GM18507 (cell line): ENCODE measurements at places on chromosomes 13 and 19.

DNA sequence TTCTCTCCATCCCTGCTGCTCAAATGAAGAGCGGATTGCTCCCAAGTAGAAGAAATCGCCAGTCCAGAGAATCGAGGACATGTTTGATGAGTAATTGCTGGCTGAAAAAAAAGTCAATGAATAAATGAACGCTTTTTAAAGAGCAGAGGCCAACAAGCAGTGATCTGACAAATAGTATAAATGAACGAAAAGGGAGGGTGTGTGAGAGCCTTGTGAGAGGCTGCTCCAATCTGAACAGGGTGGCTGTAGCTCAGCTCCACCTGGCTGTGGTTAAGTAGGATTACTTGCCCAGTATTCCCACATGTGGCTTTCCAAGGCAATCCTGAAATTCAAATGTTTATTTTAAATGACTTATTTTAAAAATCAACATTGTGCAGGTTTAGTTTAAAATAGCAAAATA is 117.1 kb downstream of the TSHZ3 start:
- no peak for DNase-seq

- no peak for DNase-seq
These were observed 79.1 kb downstream of the ABCC4 start for GRCh38 chr13:95221971-95222732.

GRCh38 chr19:57633832-57634131 is 814 bp downstream of the ZNF211 start:
- DNase-seq: no peak

GRCh38 chr13:27942972-27943371 is 23.2 kb downstream of the PDX1 start:
- no peak for DNase-seq

- DNase-seq: no peak
These were observed 1416.6 kb upstream of the MIR17HG start for GRCh38 chr13:89930861-89931260.

GRCh38 chr19:1575323-1576241 is 7.5 kb upstream of the MEX3D start:
- no peak for DNase-seq

GRCh38 chr13:98285852-98286594 is 109.0 kb upstream of the RNF113B start:
- DNase-seq: no peak

DNA sequence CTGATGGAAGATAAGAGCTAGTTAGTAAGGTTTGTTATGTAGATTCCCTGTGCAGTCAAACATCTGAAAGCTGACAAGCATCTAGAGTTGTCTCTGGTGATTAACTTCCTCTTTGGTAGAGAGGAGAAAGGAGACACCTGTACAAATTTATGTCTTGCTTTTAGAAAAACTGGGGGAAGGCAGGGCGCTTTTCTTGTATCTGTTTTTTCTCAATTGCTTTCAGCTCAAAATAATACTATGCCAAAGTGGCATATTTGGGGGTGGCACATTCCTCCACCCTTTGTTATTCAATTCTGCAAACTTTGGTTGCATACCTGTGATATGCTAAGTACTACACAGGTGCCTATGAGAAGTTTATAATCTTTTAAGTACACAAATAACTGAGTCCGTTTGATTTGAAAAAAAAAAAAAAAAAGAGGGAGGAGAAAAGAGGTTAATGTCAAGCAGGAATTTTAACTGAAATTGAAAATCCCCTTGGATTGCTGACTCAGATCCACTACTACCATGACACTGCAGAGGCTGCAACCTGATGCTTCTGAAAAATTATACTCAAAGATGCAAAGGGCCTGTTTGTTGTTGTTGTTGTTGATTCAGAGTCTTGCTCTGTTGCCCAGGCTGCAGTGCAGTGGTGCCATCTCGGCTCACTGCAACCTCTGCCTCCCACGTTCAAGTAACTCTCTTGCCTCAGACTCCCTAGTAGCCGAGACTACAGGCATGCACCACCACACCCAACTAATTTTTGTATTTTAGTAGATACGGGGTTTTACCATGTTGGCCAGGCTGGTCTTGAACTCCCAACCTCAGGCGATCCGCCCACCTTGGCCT is 164.8 kb upstream of the NBEA start:
- no peak for DNase-seq

DNA sequence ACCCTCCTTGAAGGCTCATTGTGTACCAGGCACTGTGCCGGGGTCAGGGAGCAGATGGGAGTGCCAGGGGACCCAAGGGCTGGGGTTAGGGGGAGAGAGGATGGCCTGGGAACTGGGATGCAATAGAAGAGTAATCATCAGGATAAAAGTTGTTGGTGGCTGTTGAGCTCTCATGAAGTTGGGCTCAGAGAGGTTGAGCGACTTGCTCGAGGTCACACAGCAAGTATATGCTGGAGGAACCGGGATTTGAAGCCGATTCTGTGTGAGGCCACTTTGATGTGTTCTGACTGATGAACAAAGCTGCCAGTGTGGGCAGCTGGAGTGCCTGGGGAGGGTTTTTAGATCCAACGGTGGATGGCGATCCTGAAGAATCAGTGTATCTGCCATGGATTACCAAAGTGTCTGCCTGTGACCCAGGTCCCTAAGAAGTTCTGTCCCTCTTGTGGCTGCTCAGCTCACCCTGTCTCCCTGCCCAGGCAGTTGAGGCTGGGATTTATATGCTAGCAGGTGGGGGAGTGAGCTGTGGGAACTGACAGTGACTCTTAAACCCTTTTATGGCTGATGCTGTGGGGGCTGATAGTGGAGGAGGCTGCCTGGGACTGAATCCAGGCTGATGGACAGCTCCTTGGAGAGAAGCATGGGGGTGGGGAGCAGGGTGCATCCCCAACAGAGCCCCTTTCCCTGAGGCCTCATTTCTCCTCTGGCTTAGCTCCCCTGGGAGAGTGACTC is 8.3 kb downstream of the ARHGEF18 start:
- DNase-seq: no peak

DNA sequence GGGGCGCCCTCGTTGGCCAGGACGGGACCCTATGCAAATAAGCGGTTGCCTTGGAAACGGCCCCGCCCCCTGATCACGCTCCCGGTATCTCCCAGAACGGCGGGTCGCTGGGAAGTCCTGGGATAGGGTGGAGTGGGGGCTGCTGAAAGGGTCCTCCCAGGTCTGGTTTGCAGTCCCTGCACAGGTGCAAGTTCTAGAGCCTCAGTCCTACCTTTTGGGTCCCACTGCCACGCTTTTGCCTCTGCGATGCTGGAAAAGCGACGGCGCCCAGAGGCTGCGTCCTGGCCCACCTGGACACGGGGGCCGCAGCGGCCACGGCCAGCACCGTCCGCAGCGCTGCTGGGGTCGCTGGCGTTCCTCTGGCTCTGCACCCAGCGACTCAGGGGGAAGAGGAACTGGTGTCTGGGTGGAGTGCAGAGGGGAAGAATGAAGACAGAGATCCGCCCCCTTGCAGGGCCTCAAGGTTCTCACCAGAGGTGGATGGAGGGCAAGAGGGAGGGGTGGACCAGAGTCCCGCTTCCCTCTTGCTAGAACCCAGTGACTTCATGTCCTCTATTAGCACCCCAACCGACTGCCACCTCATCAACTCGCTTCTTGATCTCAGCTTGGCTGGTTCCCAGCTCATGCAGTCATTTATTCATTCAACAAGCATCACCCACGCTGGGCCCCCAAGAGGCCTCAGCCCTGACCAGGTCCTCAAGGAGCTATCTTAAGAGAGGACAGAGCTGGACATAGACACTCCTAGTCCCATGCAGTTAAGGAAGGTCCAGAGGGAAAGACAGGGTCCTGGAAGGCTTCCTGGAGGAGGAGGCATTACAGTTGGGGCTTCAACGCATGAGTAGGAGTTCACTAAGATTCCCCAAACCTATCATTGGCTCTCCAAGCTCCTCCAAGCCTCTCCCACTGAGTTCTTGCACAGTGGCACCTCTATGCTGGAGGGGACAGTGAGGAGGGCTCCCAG is at the start of gene LRRC25:
LRRC25 (minus strand) TSS at position 381 of the 961 bp plus-strand sequence. CDS start 659 bp downstream, outside the sequence.
- DNase-seq: no peak

DNA sequence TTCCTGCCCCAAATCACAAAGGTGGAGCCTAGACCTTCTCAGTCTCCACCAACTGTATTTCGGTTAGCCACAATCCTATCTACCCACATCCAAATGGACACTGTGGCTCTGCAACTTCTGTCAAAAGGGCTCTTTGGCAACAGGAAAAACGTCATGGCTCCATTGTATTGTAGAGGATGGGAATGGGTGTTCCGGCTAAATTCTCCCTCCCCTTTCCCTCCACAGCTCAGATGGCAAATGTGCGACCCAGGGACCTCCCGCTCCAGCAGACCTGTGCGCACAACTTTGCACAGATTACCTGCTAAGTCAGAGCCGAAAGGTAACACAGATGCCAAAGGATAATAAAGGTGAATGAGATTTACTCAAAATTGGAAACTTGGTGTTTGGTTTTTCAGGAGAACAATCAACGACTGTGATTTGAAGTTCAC is 968 bp upstream of the KL start:
- DNase-seq: no peak

DNA sequence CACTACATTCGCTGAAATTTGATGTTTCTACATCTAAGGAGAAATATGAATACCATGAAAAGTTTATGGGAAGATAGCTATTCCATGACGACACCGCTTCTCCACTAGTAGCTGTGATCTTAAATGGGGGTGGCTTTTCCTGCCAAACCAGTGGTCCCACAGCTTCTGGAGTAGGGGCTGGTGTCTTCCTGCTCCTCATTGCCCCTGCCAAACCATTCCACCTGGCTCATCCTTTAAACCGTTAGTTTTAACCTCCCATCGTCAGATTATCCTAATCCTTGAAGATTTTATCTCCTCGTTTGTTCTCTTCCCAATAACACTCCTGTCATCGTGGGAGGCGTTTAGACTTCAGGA is 568 bp upstream of the ZNF230 start:
- DNase-seq: no peak

GRCh38 chr13:77724092-77724491 is 26.6 kb downstream of the SLAIN1 start:
- no peak for DNase-seq

DNA sequence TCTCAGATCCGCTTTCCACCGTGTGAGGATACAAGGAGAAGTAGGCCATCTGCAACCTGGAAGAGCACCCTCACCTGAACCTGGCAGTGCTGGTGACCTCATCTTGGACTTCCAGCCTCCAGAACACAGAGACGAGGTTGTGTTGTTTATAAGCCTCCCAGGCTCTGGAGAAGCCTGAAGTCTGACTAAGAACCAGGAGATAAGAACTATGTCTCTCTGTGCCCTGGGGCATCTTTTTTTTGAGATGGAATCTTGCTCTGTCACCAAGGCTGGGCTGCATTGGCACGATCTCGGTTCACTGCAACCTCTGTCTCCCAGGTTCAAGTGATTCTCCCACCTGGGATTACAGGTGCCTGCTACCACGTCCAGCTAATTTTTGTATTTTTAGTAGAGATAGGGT is 14.5 kb downstream of the FCGBP start:
- no peak for DNase-seq
